ENCODE measurements at places on chromosomes 4 and X.

- DNase-seq = peak; percentile 45
These were observed 325.0 kb upstream of the HAND2 start for GRCh38 chr4:173855015-173855414.

GRCh38 chr4:40675166-40675565 is 45.5 kb upstream of the RBM47 start:
- no peak for DNase-seq

DNA sequence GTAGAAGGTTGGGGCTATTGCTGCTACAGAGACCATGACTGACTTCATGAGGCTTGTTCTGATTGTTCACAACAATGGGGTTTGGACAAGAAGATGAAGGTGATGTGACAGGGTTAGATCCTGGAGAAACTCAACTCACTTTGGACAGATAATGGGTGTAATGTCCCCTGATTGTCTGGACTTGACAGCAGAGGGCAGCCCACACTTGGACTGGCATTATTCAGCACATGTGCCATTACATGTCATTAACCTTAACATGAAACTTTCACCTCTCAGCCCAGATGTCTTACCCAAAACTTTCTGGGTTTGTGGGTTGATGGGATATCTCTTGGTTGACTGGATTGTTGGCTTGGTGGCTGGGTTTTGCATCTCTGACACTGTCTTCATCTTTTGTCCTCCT is 101.5 kb downstream of the MXRA5 start:
- no peak for DNase-seq

DNA sequence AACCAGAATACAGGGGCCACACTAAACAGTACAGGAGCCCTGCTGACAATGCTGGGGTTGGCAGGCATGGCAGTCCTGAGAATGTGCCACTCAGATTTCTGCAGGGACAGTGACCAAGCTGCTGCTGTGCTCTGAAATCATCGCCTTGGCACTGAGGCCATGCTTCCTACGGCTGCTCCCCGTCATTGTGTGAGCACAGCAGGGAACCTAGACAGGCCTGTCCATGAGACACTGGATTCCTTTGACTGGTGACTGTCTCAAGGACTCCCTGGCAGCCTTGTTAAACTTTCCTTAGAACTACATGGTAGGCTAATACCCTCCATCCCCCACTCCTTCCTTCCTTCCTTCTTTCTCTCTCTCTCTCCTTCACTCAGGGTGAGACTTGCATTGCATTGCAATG is 111.4 kb downstream of the LUZP4 start:
- no peak for DNase-seq

- DNase-seq = no peak
These were observed 149.2 kb downstream of the KDM6A start for GRCh38 chrX:45022150-45022549.

GRCh38 chr4:118373614-118374255 is 20.9 kb upstream of the PRSS12 start:
- DNase-seq = peak; percentile 98

DNA sequence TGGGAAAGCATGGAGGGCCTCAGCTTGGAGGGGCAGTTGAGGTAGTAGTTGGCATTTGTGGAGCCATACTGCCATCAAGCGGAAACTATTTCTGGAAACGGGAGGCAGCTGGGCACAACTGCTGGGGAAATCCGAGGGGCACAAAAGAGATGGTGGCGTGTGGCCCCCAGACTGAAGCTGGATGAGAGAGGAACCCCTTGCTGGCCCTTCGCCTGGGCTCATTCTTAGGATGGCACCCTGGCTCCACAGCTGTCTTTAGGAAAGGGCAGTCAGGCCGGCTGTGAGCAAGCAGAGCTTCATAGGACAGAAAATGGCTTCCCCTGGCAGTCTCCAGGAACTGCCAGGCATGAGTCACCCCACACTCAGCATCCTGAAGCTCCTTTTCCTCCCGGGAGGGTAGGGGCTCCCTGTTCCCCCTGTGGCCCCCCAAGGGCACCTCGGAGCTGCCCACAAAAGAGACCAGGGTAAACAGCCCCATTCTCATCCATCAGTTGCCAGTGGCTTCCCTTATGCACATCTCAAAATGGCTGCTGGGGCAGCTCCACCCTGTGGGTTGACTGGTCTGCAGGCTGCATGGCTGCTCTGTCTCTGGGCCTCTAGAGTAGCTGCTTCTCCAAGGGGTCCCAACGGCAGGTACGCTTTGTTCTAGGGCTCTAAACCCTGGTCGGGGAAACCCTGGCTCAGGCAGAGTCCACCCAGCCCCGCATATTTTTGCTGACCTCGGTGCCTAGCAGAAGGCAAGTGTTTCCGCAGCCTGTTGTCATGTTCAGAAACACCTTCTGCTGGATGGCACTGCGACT is 64.7 kb downstream of the NBDY start:
- DNase-seq = peak; percentile 31

- DNase-seq = no peak
These were observed 106.0 kb upstream of the NOCT start for GRCh38 chr4:138909587-138909986.

DNA sequence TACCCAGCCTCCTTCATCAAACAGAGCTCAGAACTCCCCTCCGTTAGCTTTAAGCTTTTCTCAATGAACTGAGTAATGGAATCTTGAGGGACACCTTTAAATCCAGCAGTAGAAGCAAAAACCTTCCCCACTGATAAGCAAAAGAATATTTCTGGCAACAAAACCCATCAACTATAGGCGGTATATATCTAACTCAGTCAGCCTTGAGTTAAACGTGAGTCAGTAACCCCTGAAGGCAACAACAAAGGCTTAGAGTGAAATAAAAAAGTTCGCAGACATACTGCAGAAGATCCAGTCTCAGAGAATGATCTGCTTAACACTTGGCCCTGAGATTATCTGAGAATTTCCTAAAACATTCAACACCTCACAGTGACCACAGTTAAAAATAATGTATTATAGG is 77.2 kb downstream of the DMD start:
- peak; percentile 14 for DNase-seq

DNA sequence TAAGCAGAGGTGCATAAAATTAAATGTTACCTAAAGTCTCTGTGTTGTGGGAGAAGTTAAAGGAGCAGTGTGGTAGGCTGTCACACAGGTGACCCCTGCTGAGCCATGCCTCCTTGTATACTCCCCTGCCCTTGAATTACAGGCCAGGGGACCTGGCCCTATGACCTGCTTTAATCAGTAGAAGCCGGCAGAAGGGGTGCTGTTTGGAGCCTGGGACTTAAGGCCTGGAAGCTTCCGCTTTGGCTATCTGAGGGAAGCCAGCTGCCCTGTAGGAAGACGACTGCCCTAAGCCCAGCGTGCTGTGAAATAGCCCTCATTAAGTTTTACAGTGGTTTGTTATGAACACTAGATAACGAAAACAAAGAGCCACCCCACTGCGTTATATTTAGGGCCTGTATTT is 34.1 kb downstream of the SPINK2 start:
- no peak for DNase-seq

DNA sequence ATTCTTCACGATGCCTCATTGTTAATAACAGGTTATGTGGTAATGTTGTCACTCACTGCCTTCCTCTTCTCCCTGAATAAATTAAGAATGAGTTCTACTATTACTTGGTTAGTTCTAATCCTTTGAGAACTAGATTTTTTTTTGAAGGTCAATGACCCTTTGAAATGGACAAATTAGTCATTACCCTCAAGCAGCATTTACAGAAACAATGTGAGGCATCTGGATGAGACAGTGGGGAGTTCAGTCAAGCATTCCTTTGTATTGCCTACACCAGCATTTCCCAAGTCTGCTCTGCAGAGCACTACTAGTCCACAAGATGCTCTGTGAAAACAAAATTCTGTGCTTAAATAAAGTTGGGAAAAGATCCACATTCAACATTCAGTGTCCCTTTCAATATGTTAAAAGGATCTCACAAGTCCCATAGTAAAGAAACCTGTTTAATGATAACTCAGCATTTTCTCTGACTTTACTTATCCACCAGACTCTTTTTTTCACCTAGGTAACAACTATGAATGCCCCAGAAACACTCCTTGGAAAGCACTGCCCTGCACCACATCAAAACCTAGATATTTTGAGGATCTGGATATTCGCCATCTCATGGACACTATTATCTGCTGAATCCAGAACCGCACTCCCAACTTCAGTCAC is 60.6 kb downstream of the CHRDL1 start:
- DNase-seq = peak; percentile 87

GRCh38 chrX:106391284-106391911 is 220.4 kb upstream of the RADX start:
- no peak for DNase-seq

DNA sequence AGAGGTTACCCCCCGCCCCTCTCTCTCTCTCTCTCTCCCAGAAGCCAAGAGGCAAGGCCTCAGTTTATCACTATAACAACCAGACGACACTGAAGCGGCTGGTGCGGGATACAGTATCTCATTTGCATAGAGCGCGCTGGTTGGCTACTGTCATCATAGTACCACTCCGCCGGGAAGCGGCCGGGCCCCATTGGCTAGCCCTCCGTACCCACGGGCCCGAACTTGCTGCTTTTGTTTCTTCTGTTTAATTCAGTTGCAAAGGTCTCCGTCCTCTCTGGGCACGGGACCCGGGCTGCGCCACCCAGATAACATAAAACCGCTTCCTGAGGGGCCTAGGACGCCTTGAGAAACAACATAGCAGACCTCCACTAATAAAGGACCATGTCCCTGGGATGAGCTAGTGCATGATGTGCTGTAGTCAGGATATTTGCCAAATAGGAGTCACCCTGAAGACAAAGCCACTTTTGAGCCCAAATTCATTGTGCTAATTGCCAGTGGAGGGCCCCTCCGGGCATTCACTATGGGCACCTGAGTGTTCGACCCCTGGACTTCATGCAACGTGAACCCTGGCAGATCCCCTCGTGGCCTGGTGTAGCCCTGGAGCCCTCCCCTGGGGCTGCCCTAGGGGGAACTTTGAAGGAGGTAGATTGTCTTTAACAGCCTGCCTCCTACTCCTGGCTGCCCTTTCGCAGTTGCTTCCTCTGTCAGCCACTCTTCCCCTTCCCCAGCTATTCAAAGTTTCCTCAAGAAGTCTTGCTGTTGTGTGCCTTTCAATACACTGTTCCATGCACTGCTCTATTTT is at the start of gene PCYT1B:
Gene PCYT1B (minus strand): TSS at position 91 of the 802 bp plus-strand sequence. CDS start 242 bp downstream, outside the sequence.
- DNase-seq = peak; percentile 60

GRCh38 chr4:107050525-107051135 is 14.5 kb upstream of the DKK2 start:
- no peak for DNase-seq

- DNase-seq = peak; percentile 59
These were observed 80.8 kb downstream of the HMGN5 start for GRCh38 chrX:81120936-81121371.

DNA sequence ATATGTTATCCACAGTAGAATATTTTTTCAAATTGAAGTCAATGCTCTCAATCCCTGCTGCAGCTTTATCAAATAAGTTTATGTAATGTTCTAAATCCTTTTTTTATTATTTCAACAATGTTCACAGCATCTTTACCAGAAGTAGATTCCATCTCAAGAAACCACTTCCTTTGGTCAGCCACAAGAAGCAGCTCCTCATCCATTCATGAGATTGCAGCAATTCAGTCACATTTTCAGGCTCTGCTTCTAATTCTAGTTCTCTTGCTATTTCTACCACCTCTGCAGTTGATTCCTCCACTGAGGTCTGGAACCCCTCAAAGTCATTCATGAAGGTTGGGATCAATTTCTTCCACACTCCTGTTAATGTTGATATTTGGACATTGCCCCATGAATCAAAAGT is 2301.3 kb upstream of the TENM3 start:
- no peak for DNase-seq

GRCh38 chrX:136519069-136519468 is 12.9 kb upstream of the VGLL1 start:
- DNase-seq = no peak

DNA sequence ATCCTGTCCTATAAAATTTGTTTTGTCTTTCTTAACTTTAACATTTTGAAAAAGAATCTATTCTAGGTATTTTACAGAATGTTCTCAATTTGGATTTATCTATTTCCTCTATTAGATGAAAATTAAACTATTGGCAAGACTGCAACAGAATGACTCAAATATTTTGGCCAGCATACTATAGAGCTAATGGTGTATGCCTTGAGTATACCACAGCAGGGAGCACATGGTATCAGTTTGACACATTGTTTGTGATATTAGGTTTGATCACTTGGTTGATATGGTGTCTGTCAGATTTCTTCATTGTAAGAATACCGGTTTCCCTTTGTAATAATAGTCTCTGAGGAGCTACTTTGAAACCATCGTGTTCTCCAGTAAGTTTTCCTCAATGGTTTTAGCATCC is 87.8 kb upstream of the NPNT start:
- DNase-seq = peak; percentile 56

DNA sequence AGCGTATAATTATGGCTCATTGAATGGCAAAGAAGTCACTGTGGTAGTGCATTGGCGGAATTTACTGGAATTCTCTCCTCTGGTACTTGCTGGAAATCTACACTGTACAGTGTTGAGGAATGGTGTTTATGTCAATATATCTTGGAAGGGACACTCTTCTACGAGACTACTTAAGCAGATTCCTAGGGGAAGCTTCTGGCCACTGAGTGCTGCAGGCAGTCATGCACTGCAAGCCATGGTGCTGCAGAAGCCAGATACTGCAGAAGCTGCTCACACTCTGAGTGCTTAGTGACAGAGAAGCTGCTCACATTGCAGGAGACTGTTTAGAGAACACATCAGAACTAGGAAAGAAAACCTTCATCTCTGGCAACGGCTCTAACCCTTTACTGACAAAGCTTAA is 725.0 kb downstream of the CCSER1 start:
- DNase-seq = no peak

DNA sequence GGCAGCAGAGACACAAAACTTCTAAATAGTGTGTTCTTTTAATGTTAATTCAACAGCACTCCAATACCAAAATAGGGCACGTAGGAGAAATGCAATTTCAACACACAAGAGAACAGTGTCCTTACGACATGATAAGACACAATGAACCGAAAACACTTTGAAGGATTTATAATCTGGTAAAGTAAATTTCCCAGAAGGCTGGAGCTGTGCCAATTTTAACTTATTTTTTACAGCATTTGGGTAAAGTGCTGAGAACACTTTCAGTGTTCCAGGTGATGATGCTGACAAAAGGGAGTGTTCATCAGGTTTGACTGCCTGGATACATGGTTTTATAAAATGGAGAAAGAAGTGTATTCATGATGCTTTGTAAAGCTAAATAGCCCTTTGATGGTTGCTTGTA is 76.5 kb downstream of the MAPK10 start:
- no peak for DNase-seq

DNA sequence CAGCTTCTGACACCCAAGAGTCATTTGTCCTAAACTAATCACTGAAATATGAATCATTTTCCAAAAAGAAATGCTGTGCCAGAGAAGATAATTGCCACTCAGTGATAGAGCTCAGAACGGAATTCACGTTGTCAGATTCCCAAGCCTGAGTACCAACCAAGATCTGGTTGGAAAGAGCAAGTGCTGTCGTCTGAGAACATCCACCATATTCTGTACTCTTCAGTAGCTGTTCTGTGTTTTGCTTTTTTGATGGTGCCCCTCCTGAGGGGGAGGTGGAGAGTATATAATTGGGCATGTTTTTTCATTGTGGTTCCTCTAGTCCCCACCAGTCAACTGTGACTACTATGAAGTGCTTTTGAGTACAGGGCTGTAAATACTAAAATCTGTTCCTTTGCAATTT is 13.2 kb downstream of the RUFY3 start:
- DNase-seq = no peak

- DNase-seq = peak; percentile 23
These were observed 102.0 kb upstream of the GATB start for GRCh38 chr4:151862766-151863165.

GRCh38 chr4:2264481-2265041 is 2.7 kb upstream of the MXD4 start:
- no peak for DNase-seq
